Diencephalon (tissue), 1 donor: ENCODE measurements at places on chromosomes 5 and 9. TPM values are rescaled to one million over a fixed set of nuclear protein-coding genes. Genes with fewer than 3 reads are reported as not detected.

Gene FBXL17
- total RNA-seq, result 93.9 TPM

Gene SHROOM1
- 2.3 TPM for total RNA-seq

Gene CDK7
- 50.7 TPM for total RNA-seq

Gene GNA14
- total RNA-seq, result 1.4 TPM

Gene PCDHA7
- 15.2 TPM for total RNA-seq

Gene ANKRD18A
- total RNA-seq, result 11.3 TPM

Gene ABHD17B
- total RNA-seq, result 75.0 TPM

Gene SLC25A51
- 103 TPM for total RNA-seq

Gene CD72
- total RNA-seq, result 0.46 TPM

Gene PTGS1
- total RNA-seq, result 1.4 TPM

Gene SPEF2
- 27.5 TPM for total RNA-seq

Gene DENND4C
- 70.6 TPM for total RNA-seq

Gene PCDHA4
- total RNA-seq, result 15.0 TPM

Gene TPPP
- 27.5 TPM for total RNA-seq

Gene NTRK2
- 272 TPM for total RNA-seq

Gene NXNL2
- total RNA-seq, result 1.4 TPM

Gene NRARP
- total RNA-seq, result 5.8 TPM

Gene ADRA1B
- 6.9 TPM for total RNA-seq

Gene ANKRD18B
- total RNA-seq, result 5.5 TPM

Gene MCTP1
- 30.7 TPM for total RNA-seq

Gene GRXCR2
- total RNA-seq, result not detected

Gene KCTD16
- total RNA-seq, result 51.0 TPM

Gene TXNDC8
- not detected for total RNA-seq

Gene FAM153A
- total RNA-seq, result 4.6 TPM

Gene FOXI1
- total RNA-seq, result not detected

Gene PCDHB11
- total RNA-seq, result 14.8 TPM

Gene DRD1
- 27.0 TPM for total RNA-seq

Gene UBTD2
- total RNA-seq, result 62.7 TPM

Gene PDCD1LG2
- 0.23 TPM for total RNA-seq

Gene SPINK7
- not detected for total RNA-seq

Gene ZNF879
- total RNA-seq, result 13.1 TPM

Gene HSPB3
- not detected for total RNA-seq

Gene PRUNE2
- 35.8 TPM for total RNA-seq

Gene TMEFF1
- total RNA-seq, result 46.6 TPM

Gene CCNI2
- total RNA-seq, result 1.8 TPM

Gene IL11RA
- 7.2 TPM for total RNA-seq

Gene ADAMTSL1
- 27.2 TPM for total RNA-seq

Gene IFNA13
- not detected for total RNA-seq
